ENCODE measurements at places on chromosomes 1 and 21.

DNA sequence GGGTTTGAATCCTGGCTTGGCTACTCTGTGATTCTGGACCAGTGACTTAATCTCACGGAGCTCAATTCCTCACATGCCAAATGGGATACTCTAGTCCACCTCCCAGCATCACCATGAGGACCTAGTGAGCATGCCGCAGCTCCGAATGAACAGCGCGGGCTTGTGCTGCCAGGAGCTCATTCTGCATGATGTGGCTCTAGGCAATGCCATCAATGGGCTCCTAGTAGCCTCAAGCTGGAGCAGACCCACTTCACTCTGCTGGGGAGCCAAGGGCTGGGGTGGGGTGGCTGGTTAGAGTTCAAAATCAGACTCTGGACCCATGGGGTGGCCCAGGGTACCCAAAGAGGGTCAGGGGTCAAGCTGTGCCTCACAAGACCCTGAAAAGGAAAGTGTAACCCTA is 41.5 kb downstream of the CDK18 start:
- no peak for DNase-seq

DNA sequence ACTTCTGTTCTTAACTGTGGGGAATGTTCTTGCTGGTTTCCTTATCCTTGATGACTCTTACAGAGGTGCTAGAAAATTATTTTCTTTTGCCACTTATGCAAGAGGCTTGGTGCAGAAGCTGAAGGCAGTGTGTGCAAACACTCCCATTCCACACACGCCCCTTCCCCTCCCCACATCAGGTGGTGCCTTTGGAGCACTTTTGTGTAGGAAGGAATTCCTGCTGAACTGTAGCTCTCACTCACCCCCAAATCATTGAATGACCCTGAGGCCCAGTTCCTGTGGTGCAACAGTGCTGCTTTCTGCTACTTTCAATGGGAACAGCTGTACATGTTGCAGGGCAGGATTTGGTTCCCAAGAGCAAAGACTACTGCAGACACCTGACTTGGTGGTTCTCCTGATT is 101.8 kb downstream of the CD247 start:
- DNase-seq = no peak

DNA sequence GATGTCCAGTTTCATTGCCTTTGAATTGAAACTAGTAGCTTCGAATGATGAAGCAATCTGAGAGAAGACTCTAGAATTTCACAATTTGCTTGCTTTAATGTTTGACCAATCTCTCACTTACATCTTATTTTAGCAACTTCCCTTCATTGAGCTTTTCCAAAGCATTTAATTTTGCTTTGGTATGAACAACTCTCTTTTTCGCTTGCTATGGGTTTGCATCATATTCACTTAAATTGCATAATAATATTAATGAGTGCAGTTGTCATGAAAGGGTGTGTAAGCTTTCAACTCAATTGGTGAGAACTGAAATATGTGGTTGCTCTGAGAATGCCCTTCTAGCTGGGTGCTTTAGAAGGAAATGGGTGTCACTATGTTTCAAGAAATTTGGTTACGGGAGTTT is 309.2 kb downstream of the HLX start:
- no peak for DNase-seq

DNA sequence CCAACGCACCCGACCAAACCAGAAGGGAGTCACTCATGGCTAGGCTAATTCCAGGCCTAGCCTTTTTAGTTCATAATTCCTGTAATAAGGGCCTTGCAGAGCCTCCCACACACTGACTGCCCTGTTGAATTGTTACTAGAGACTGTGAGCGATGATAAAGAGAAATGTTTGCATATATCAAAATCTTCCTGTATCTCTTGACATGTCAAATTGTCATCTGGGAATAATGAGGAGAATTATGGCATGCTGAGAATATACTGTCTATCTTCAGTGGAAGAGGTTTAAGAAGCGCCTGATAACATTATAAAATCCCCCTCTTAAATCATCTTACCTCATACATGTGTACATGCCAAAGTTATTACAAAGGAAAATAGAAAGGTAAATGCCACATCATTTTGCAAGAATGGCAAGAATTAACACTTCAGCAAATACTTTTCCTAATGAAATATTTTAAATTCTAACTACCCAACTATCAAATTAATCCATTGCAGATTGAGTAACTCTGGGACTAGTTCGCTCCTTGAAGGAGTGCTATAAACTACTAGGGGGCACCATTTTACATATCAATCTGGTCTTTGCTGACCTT is 144.1 kb downstream of the CENPF start:
- DNase-seq = no peak

- no peak for DNase-seq
These were observed 69.0 kb downstream of the CD46 start for GRCh38 chr1:207820568-207821463.

GRCh38 chr21:41112740-41113692 is 54.9 kb upstream of the BACE2 start:
- DNase-seq = no peak
